ENCODE measurements at places on chromosomes 2 and 18.

GRCh38 chr2:218474527-218474926, 55.6 kb downstream of the VIL1 start:
- DNase-seq: no peak

DNA sequence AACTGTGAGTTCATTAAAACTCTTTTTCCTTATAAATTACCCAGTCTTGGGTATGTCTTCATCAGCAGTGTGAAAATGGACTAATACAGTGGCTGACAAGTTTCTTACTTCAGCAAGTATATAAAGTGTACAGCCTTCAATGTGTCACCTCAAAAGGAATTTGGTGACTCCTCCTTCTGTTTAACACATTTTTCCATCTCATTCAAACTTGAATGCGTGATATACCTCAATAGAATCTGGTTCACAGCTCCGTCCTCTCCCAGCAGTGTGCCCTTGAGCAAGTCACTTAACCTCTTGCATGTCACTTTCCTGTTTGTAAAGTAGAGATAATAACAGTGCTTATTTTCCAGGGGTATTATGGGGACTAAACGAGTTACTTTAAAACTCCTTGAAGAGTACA, 159.6 kb downstream of the CCBE1 start:
- DNase-seq: no peak

DNA sequence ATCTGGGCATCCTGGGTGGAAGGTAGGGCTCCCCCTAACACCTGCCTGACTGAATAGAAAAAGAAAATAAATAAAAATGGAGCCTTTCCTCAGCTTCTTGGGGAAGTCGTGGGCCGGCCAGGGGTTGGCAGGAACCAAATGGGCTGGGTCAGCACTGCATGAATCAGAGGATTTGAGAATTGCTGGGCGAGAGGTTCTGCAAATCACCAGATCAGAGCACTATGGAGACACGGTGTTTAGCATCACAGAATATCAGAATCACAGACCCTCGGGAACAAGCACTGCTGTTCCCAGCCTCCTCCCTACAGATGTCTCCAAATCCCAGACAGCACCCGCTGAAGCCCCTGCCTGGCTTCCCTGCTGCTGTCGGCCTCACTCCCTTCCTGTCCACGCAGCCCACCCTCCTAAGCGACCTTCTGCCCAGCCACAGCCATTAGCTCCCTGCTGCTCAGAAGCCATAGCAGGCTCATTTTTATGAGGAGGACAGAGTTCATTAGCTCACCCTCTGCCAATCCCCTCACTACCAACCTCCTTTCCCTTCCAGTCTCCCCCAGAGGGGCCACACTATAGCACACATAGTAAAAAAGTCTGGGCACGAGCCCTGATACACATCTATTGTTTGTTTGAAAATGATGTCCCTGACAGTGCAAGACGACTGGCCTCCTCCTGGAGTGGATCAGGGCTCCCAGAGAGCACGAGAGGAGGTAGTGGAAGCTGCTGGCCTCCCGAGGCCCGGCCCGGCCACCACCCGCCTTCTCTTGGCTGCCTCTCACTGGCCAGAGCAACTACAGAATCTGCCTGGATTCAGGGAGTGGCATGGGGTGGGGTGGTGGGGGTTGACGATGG, 64.6 kb upstream of the TAF1B start:
- no peak for DNase-seq

DNA sequence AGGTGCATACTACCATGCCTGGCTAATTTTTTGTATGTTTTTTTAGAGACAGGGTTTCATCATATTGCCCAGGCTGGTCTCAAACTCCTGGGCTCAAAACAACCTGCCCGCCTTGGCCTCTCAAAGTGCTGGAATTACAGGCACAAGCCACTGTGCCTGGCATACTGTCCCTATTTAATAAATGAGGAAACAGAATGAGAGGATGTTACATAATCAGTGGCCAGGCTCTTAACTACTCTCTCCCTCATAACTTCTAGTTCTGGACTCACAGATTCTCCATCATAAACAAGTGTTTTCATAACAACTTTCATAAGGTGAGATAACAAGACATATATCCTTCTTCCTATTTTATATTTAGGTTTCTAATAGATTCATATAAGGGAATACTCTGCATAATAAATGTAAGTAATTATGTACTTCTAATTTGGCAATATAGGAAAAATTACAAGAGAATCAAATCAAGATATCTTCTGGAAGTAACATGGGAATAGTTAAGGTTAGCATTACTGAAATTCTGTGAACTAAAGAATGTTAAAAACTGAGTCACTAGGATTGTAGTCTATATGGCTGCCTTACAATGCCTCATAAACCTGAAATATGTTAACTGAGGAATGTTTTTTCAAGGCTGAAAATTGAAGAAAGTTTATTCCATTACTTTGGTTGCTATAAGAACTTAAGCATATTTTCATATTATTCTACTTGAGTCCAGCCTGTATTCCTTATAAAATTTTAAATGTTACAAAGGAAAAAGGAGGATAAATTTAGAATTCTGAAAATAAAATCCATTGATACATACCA, 71.3 kb downstream of the SLC25A12 start:
- no peak for DNase-seq

GRCh38 chr2:20094142-20094755, 42.8 kb upstream of the LAPTM4A start:
- DNase-seq: no peak

DNA sequence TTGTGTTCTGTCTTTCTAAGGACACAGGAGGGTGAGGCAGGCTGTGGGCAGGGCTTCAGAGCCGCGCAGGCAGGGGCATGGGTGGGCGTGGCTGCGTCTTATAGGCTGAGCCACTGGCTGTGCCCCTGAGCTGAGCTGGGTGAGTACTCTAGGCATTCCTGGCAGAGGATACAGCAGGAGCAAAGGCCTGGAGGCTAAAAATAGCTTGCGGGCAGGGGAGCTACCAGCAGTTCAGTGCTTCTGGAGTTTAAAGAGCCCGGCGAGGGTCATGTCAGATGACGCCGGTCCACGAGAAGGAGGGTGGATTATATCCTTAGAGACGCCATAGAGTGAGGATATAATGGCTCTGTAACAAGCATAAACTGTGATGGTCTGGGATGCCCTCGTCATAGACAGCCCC, 31.5 kb upstream of the PDIA6 start:
- DNase-seq: no peak

DNA sequence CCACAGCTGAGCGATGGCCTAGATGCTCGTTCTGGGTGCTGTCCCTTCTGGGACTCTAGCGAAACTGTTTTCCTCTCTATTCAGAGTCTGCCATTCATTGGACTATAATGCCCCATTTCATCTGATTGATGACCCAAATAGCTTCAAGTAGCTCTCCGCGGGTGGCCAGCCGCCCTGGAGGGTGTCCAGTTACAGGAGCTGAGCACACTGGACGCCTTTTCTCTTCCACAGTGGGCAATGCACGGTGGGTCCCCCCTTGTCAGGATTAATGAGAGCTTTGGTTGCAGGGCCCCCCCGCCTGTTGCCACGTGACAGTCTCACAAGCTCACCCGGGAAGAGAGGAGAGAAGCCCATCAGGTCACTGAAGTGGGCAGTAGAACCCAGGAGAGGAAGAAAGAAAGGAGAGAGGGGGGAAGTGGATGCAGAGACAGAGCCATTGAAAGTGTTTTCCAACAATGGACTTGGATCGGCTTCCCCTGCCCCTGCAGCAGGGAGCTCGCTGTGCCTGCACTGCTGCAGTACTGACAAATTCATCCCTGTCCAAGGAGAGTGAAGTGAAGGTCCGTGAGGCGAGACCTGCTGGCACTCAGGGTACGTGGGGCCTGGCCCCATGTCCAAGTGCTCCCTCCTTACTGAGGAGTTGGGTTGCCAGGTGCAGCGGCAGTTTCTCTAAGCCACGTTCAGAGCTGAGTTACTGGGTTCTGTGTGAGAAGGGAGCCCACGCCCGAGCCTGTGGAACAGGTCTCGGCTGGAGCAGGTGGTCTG, 44.8 kb downstream of the DIPK1C start:
- DNase-seq: no peak

- DNase-seq: no peak
Observed at GRCh38 chr2:120731175-120731574, 4.5 kb upstream of the GLI2 start.

DNA sequence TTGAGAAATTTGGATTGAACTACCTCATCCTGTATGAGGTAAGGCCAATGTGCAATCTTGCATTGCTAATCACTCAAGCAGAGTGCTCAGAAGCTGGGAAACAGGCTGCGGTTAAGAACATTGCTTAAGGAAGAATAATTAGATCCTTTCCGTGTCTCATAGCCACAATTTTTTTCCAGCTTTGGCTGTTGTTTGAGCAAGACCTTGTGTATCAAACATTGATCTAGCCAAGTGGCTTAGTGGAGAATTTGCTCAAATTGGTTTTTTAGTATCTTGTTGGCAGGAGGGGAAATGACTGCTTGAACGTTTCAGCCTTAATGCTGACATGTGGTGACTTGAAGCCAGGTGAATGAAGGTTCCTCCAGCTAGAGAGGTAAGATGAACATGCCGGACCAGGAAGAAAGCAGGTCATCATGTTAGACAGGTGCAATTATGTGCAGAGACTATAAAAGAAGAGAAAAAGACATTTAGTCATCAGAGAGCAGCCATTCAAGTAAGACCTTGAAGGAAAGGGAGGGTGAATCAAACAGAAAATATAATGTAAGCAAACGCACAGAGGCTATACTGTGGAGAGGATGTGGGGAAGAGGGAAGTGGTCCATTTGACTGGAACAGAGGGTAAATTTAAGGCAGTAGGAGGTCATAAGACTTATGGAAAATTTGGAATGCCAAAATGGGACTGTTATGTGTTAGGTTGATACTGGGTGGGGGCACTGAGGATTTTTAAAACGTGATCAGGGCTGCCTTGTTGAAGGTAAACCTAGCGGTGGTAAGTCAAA, 98.9 kb upstream of the CYP1B1 start:
- no peak for DNase-seq

DNA sequence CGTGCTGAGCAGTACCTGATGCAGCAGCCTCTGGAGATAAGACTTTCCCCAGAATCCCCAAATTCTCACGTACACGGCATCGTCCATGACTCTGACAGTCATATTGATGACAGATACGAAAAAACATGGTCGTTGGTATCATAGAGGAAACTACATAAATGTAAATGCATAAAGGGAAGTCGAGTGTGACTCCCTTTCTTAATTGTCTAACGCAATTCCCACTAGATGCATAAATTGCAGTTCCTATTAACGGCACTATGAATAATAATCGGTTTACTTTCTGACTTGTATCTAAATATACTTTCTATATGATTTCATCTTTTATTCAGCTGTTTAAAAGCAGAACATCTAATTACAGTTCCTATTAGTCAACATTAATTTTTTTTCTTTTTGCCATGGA, 322.6 kb upstream of the REV1 start:
- no peak for DNase-seq

GRCh38 chr2:197196541-197197180, 113.9 kb downstream of the ANKRD44 start:
- DNase-seq: peak; percentile 79

DNA sequence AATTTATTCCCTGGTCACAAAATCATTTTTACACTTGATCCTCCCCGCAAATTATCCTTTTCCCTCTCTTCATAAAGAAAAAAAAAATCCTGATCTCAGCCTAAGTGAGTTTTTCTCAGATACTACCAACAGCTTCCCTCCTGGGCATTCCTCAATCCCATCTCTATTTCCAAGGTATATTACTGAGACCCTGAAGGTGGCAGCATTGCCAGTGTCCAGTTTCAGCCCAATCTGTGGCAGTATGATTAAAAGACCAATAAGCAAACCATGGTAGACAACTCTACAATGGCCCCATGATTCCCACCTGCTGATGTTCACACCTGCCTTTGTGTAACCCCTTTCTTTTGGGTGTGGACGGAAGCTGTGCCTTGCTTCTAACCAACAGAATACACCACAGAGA, 45.1 kb downstream of the CCDC93 start:
- DNase-seq: no peak

- DNase-seq: no peak
Observed at GRCh38 chr2:2472881-2473280, 141.8 kb upstream of the MYT1L start.

DNA sequence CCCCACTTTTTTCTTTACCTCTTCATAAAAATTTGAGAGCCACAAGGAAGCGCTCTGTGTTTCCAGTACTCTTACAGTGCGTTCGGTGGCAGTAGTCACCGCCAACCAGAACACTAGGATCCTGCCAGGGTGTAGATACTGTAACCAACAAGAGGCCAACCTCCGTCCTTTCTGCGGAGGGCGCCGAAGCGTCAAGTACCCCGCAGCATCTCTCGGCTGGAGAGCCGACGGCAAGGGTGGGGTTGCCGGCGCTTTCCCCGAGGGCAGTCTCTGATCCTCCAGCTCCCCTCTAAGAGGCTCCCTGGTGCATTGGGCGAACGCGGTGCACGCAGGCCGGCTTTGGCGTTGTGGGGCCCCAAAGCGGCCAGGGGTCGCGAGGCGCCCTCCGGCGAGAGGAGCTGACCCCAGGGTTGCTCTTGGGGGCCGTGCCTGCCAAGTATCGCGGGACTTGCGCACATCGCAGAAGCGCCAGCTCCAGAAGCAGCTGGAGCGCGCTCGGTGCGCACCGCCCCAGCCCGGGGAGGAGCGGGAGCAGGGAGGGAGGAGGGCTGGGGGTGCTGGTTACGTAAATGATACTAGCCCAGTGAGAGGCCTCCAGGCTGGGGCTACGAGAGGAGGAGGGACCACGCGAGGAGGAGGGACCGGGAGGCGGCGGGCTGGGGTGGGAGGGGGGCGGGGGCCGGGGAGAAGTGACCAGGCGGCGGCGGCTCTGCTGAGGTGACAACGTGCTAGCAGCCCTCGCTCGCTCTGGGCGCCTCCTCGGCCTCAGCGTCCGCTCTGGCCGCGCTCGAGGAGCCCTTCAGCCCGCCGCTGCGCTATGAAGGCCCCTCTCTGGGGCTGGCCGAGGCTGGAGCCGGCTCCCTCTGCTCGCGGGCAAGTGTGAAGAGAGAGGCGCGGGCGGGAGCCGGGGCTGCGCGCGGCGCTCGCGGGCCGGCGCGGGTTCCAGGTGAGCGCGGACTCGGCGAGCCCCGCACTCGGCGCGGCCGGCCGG, at the start of gene GALNT13:
Gene GALNT13, plus strand, starts transcription at position 692 of the 991 bp plus-strand sequence.
- DNase-seq: no peak

- no peak for DNase-seq
Observed at GRCh38 chr2:17362956-17363355, 155.3 kb downstream of the RAD51AP2 start.

- no peak for DNase-seq
Observed at GRCh38 chr2:3110994-3111666, 266.5 kb downstream of the EIPR1 start.

GRCh38 chr2:134199123-134199522, 54.7 kb upstream of the MGAT5 start:
- no peak for DNase-seq

- DNase-seq: no peak
Observed at GRCh38 chr2:129008055-129008880, 689.6 kb upstream of the HS6ST1 start.

GRCh38 chr2:36528274-36528673, 69.7 kb downstream of the FEZ2 start:
- no peak for DNase-seq

GRCh38 chr2:24691806-24692205, 101.4 kb downstream of the PTRHD1 start:
- DNase-seq: no peak

GRCh38 chr2:215619989-215620388, 184.1 kb upstream of the FN1 start:
- no peak for DNase-seq

GRCh38 chr2:45889053-45889452, 237.6 kb downstream of the PRKCE start:
- peak; percentile 5 for DNase-seq

- no peak for DNase-seq
Observed at GRCh38 chr18:21979171-21979560, 190.2 kb upstream of the GATA6 start.

All from CD4-positive, alpha-beta T cell treated with Interleukin-4 for 4 hours (primary cell).